NCI-H446 (cell line): ENCODE measurements at places on chromosomes 4 and X.

DNA sequence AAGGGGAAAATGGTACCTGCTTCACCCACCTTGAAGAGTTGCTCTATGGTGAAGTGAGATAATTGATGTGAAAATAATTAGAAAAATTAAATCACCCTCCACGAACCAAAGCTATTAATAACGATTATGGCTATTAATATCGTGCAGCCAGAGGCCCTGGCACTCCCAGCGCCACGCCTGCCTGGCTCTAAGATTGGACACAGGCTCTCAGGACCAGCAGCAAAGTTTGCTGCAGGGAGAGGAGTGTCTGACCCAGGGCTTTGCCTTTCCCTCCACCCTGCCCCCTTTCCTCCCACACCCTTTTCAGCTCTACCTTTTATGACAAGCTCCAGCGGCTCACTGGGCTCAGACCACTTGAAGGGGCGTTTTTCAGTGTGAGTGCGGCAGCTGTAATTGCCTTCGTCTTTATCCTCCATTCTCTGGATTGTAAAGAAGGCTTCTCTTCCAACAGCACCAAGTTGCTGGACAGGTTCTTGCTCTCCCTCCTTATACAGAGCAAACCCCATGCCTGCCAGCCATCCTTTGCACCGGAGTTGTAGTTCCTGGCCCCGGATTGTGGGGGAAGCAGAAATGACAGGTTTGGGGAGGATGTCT, 11.5 kb downstream of the IGSF1 start:
- DNase-seq: no peak

- DNase-seq: no peak
Measured at GRCh38 chr4:59175617-59176016, 2024.5 kb upstream of the ADGRL3 start.

- no peak for DNase-seq
Measured at GRCh38 chr4:165101641-165102040, 11.0 kb downstream of the TMEM192 start.

DNA sequence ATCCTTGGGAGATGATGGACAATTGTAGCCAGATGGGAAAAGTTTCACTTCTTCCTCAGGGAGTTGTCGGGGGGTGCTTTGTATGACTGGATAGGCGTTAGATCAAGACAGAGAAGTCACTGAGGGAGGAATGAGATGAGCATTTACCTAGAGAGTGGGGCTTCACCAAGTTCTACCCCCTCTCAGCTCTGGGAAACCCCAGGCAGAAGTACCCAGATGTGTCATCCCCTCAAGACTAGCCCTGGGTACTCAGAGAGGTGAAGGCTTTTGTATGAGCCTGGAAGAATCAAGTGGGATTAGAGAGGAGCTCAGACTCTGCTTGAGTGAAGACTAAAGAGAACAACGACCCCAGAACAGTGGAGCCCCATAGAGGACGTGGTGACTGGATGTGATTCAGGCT, 1.9 kb downstream of the MAGEB1 start:
- no peak for DNase-seq

- no peak for DNase-seq
Measured at GRCh38 chr4:163109967-163110366, 56.7 kb downstream of the NAF1 start.
